ENCODE measurements at places on chromosomes 16 and 17.

- DNase-seq = no peak
Measured at GRCh38 chr16:73064994-73065545, 17.1 kb upstream of the ZFHX3 start.

GRCh38 chr16:31528523-31529107, 915 bp downstream of the AHSP start:
- DNase-seq = no peak

- no peak for DNase-seq
Measured at GRCh38 chr16:15418206-15418605, 16.2 kb upstream of the BMERB1 start.

GRCh38 chr17:40857535-40857934, 9.5 kb downstream of the KRT12 start:
- DNase-seq = no peak

DNA sequence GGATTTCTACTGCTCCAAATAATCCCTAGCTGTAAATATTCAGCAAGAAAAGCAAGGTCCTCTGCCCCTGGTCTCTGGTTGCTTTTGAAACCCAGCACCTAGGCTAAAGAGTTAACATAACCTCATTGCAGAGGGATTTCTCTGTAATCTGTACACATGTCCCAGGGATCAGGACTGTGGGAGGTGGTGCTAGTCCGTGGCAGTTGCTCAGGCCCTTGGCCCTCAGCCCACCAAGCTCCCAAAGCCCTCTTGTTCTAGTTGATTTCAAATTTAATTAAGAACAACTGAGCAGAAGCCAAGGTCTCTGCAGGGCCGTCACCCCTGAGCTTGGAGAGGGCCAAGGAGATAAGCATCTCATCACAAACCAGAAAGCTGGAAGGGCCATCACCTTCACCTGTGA, 181.1 kb downstream of the SOX9 start:
- DNase-seq = no peak

DNA sequence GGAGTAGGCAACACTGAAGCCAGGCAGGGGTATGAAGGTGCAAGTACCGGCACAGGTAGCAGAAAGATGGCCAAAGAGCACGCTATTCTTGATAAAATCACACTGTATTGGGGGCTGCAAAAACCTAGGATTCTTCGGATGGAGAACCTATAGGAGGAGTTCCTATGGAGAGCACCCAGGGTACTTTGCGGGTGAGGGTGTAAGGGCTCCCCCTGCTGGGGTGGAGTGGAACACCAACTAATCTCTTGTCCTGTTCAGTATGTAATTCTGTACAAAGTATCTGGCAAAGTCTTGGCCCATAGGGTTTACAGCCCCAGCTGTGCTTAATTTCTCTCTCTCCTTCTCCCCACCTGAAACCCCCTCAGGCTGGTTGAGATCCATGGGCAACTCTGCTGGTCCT, 393.1 kb upstream of the ASIC2 start:
- DNase-seq = no peak

DNA sequence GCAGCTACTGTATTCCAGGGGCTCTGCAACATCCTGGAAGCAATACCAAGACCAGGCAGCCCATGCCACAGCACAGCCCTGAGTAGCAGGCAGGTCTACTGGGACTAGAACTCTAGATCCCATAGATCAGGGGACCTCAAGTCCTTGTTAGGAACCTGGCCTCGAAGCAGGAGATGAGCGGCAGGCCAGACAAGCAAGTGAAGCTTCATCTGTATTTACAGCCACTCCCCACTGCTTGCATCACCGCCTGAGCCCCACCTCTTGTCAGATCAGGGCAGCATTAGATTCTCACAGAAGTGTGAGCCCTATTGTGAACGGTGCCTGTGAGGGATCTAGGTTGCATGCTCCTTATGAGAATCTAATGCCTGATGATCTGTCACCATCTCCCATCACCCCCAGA, 295.7 kb upstream of the TNRC6C start:
- no peak for DNase-seq

DNA sequence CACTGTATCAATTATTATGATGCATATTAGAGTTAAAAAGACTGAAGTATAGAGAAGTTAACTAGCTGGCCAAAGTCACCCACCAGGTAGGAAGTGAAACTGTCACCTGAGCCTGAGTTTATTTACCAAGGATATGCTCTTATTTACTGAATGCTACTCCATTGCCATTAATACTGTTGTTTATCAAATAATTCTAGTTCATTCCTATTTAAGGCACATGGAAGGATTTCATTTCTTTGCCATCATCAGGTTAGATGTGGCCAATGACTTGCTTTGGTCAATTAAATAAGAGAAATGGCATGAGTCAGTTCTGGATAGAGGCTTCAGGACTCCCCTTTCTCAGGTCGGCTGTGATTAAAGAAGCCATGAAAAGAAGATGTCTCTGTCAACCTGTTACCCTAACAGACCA, 169.6 kb downstream of the KCNJ2 start:
- DNase-seq = no peak

DNA sequence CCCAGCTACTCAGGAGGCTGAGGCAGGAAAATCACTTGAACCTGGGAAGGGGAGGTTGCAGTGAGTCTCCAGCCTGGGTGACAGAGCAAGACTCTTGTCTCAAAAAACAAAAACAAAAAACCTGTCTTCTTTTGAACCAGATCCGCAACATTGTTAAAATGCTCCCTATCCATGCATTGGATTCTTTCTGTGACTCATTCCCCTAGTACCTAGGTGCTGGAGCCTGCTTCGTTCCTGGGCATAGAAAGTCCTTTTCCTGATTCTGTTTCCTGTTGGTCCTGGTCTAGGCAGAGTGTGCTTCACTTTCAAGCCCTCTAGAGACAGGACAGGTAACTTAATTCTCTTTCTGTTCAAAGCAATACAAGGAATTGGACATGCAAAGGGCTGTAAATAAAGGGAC, 5.2 kb downstream of the EPN2 start:
- DNase-seq = no peak

GRCh38 chr16:28136751-28137434, 73.4 kb upstream of the GSG1L start:
- DNase-seq = no peak

DNA sequence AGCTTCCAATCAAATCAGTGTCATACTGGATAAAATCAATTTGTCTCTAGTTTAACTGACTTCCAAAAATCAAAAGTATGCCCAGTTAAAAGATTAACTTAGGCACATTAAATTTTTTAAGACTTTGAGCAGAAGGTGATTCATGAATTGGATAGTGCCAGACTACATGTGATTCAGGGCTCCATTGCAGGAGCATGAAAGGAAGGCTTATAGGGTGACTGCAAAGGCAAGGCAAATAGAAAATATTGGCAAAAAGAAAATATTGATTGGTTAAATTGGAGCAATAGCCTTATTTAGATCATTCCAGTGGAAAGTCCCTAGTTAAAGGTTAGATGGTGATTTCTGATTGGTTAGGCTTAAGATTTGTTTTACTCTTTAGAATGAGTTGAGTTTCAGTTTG, 223.9 kb upstream of the ERCC4 start:
- DNase-seq = no peak

DNA sequence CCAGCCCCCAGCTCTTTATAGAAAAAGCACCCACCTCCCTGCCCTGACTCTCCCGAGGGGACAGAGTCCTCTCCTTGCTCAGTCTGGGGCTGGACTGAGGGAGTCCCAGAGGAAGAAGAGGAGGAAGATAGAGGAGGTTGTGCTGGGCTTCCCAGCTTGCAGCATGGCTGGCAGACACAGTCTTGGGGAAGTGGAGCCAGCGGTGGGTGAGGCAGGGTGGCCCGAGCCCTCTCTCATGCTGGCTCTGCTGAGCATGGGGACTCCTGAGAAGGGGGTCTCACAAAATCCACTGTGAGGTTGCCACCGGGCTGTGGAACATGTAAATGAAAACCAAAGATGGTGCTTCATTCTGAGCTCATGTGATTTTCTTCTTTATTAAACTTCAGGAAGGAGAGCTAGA, 398.5 kb downstream of the SLC39A11 start:
- no peak for DNase-seq

GRCh38 chr17:35171834-35172233, 22.4 kb downstream of the SLC35G3 start:
- no peak for DNase-seq

GRCh38 chr16:27531826-27532800, 17.6 kb downstream of the GTF3C1 start:
- DNase-seq = no peak

GRCh38 chr17:19867329-19868078, at the start of gene ULK2:
ULK2 (minus strand) TSS chr17:19867936; CDS start chr17:19867417, 519 bp downstream.
- DNase-seq = no peak

GRCh38 chr17:82457929-82458178, 687 bp upstream of the NARF start:
- peak; percentile 39 for DNase-seq

- DNase-seq = no peak
Measured at GRCh38 chr17:35019386-35020179, 39.3 kb downstream of the LIG3 start.

- no peak for DNase-seq
Measured at GRCh38 chr17:41308918-41309359, at the start of gene KRTAP16-1. KRTAP16-1 (minus strand) TSS chr17:41309309; CDS start chr17:41309253, 56 bp downstream.

- DNase-seq = no peak
Measured at GRCh38 chr17:2959371-2960130, 103.9 kb downstream of the OR1D5 start.

GRCh38 chr16:35188288-35189155, 1729.1 kb downstream of the TP53TG3F start:
- DNase-seq = no peak

DNA sequence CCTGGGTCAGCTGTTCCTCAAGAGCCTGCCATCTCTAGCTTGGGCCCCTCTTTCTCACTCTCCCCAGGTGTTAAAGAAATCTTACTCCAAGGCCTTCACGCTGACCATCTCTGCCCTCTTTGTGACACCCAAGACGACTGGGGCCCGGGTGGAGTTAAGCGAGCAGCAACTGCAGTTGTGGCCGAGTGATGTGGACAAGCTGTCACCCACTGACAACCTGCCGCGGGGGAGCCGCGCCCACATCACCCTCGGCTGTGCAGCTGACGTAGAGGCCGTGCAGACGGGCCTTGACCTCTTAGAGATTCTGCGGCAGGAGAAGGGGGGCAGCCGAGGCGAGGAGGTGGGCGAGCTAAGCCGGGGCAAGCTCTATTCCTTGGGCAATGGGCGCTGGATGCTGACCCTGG, 6.8 kb downstream of the CNP start:
- DNase-seq = no peak

GRCh38 chr17:81228834-81229665, 6.3 kb upstream of the CEP131 start:
- DNase-seq = no peak

GRCh38 chr17:40531051-40531991, 29.9 kb upstream of the TNS4 start:
- no peak for DNase-seq

DNA sequence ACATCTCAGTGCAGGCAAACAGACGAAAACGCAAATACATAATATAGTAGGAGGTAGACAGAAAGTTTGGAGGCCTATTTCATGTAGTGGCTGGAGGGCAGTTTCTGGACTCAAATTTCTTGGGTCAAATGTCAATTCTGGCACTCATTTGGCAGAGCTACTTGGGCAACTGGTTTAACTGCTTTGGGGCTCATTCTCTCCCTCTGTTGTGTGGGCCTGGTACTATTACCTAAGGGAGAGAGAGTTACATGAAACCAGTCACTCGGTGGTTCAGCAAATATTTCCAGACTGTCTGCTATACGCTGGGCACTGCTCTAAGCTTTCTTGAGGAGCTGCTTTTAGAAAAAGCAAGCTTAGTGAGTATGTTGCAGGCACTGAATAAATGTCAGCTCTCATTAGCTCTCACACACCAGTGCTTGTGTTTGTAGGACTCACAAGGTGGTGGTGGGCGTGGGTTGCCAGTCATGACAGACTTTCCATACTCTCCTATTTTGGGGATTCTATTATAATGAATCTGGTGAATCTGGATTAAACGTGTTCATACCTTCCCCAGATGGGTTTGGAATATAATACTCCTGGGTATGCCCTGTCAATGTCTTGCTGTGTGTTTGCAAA, 1.8 kb upstream of the SHISA9 start:
- no peak for DNase-seq

DNA sequence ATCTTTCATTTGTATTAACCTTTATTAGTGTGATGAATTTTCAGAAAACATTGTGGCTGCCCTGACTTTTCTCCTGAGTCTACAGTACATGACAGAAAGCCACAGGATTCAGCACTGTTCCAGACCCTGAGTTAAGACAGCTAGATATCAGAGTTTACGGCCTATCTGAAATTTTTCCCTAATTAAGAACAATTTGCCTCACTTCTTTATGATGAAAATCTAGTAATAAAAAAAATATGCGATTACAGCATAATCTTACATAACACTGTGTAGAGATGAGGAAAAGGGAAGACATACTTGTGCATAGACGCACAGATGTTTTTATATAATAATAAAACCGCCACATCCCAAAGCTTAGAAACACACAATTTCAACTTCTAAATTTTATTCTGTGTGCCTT, 7.3 kb downstream of the SPOP start:
- no peak for DNase-seq

- DNase-seq = no peak
Measured at GRCh38 chr17:51595826-51596398, 335.6 kb downstream of the UTP18 start.

- no peak for DNase-seq
Measured at GRCh38 chr17:19453296-19453695, 42.3 kb downstream of the RNF112 start.

DNA sequence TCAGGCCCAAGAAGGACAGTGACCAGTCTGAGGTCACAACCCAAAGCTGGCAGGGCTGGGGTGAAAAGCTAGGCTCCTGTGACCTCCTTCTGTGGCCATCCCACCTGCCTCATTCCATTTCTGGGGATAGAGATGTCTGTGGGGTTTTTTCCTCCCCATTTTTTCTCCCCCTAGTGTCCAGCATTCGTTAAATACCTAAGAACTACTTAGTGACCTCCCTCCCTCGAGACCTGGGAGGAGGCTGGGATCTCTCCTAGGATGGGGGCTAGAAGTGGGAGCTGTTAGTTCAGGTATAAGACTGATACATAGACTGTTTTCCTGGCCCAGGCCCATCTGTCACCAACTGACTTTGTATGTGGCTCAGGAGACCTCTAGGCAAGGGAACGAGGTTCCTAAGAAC, 20.5 kb upstream of the STAC2 start:
- DNase-seq = no peak

DNA sequence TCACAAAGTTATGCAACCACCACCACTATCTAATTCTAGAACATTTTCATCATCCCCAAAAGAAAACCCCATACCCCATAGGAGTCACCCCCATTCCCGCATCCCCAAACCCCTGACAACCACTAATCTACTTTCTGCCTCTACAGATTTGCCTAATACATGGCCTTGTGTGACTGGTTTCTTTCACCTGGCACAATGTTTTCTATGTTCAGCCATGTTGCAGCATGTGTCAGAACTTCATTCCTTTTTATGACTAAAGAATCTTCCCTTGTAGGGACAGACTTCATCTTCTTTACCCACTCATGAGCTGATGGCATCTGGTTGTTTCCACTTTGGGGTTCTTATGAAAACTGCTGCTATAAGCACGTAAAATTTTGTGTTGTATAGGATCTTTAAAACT, 34.6 kb downstream of the CYTH1 start:
- no peak for DNase-seq

GRCh38 chr17:7436556-7437368, 1.5 kb downstream of the TMEM102 start:
- DNase-seq = no peak

GRCh38 chr16:82242201-82242600, 72.2 kb upstream of the MPHOSPH6 start:
- no peak for DNase-seq

GRCh38 chr17:80644536-80644935, 99.9 kb downstream of the RPTOR start:
- DNase-seq = no peak

- DNase-seq = no peak
Measured at GRCh38 chr17:28042721-28043291, 329 bp downstream of the NLK start.

Measured in epithelial cell of proximal tubule (primary cell).